ENCODE measurements at places on chromosomes 16 and 17. TPM values are rescaled to one million over a fixed set of nuclear protein-coding genes. Genes with fewer than 3 reads are reported as not detected.

GRCh38 chr16:54459509-54460262, 173.1 kb upstream of the IRX3 start:
- DNase-seq: no peak

- no peak for DNase-seq
Observed at GRCh38 chr17:48427598-48427997, 2.4 kb downstream of the SKAP1 start.

GRCh38 chr17:51636291-51636690, 375.9 kb downstream of the UTP18 start:
- DNase-seq: no peak

SDR42E2 gene
- total RNA-seq: not detected

SOX8 gene
- total RNA-seq: 4.5 TPM

WDR45B gene
- 81.4 TPM for total RNA-seq

Data from esophagus muscularis mucosa (tissue), 4 donors.